ENCODE measurements at places on chromosomes 7 and 10.
A peak's percentile ranks its signal among the peaks of the same experiment; 100 is the strongest.

DNA sequence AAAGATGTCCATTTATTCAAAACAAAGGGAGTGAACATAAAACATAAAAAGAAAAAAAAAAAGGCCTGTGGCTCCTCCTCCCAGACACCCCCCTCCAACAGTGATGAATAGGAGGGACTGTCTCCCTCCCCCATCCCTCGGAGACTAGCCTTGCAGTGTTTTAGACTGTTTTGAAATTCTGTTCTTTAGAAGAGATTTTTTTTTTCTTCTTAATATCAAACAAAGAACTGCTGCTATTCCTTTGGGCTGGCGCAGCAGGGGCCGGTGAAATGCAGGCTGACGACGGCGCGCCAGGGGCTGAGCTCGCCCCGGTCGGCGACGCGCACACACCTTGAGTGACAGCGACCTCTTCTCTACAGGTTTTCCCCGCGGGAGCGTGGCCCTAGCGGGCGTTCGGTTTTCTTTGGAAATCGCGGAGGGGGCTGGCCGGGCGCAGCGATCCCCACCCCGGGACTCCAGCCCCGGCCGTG is at the start of gene LANCL2:
Gene LANCL2, plus strand, starts transcription at position 133 of the 470 bp plus-strand sequence. CDS start 689 bp downstream, outside the sequence.
- no peak for DNase-seq

GRCh38 chr10:77671594-77672252 is 34.1 kb upstream of the KCNMA1 start:
- no peak for DNase-seq

DNA sequence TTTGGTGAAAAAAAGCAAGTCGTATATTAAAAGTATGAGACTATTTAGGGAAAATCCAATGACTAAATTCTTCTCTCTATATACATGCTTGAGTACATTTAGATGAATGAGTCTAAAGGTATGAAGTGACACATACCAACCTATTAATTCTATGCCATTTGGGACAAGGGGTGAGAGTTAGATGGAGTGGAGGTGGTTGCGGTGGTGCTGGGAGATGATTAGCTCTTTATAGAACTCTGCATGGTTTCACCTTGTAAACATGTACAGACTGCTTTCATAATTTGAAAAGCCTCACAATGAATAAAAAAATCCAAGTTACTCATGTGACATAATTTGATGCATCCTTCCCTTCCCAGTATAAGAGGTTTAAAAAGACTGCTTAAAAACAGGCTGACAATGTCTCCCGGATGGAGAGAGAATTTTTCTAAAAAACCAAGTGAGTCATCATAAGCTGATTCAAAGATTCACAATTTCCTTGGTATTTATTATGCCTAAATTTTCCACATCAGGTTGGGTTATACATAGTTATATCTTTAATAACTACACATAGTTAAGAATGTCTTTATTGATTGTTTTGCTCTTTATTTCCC is 572.8 kb downstream of the REEP3 start:
- no peak for DNase-seq

DNA sequence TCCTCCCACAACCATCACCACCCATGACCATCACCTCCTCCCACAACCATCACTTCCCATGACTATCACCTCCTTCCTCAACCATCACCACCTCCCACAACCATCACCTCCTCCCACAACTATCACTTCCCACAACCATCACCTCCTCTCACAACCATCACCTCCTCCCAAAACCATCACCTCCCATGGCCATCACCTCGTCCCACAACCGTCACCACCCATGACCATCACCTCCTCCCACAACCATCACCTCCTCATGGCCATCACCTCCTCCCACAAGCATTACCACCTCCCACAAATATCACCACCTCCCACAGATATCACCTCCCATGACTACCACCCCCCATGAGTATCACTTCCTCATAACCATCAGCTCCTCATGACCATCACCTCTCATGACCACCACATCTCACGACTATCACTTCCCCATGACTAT is 52.2 kb downstream of the PDGFA start:
- no peak for DNase-seq

- no peak for DNase-seq
Observed at GRCh38 chr7:35975851-35976454, 175.1 kb downstream of the SEPTIN7 start.

DNA sequence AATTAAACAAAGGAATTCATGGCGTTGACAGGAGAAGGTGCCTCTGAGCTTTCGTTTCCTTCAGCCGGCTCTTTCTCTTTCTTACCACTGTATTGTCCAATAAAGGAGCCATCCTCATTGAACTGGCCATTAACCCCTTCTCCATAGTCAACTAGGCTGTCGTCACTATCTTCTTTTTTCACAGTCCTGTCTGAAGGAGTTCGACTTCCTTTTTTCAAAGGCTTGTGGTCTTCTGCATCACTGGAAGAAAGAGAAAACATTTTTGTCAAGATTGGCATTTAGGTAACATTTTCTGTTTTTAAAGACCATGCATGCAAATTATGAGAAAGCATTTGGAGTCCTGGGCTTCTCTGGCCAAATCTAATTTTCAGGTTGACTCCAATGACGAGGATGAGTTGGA is 19.7 kb upstream of the LAMB4 start:
- no peak for DNase-seq

DNA sequence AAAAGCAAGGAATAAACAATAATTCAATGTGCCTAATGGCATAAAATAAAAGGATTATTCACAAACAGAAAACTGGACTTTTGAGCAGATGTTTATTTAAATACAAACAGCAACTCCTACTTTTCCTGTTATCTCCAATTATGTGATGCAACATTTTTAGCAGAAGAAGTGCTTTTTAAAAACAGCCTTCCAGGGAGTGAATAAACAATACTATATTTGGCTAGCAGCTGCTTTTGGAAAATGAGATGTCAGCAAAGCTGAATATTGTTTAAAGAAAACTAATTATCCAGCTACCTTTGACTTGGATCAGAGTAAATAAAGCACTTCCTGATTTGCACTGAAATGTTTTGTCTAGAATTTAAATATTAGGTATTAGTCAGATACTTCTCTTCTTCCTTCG is 23.2 kb downstream of the CDK1 start:
- DNase-seq: no peak

GRCh38 chr7:7795203-7795602 is 76.8 kb upstream of the RPA3 start:
- DNase-seq: no peak

- DNase-seq: peak; percentile 62
Observed at GRCh38 chr10:63681993-63682697, 160.9 kb downstream of the REEP3 start.

DNA sequence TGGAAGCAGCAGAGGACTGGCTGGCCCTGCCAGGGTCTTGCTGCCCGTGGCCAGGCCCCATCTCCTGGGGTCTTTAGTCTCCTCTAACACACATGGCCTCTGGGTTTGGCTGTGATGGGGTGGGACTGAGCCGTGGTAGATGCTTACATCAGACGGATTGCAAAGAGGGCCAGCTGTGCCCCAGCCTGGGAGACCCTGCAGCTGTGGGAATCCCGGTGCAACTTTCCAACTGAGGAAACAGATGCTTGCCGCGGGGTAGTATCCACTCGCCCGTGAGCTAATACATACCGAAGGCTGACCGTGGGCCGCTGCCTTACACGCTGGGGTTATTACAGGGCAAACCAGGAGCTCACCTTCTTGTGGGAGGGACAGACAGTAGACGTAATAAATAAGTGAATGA is 24.1 kb upstream of the SH2B2 start:
- no peak for DNase-seq

DNA sequence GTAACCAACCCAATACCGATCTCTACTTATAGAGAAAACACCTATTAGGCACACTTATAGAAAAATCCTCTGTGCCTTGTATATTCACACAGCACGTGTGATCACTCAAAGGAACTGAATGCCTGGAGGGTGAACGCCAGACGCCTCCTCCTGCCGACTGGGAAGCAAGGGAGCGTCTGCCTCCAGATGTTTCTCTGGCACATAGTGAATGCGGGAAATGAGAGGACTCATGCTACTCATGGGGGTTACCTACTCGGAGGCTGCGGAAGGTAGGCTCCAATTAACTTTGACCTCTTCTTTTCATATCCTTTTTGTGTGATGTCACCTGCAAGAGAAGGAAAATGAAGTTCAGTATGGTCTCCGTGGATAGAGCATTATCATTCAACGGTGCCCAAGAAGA is 203.3 kb downstream of the DIP2C start:
- peak; percentile 16 for DNase-seq

DNA sequence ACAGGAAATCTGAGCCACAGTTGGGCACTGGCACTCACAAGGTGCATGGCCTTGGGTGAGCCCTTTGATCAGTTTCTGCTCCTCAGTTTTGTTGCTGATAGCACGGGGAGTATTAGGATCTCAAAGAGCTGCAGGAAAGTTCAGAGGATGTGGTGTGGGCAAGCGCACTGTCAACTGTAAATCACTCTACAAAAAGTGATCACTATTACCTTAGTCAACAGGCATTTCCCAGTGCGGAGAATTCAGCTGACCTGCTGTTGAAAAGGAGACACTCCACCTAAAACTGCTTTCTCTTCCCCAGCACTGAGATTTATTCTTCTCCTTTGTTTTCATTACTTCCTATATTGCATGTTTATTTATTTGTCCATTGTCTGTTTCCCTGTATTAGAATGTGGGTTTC is 331.0 kb downstream of the PRPF18 start:
- DNase-seq: no peak

GRCh38 chr7:130446259-130446658 is 5.4 kb upstream of the CEP41 start:
- no peak for DNase-seq

DNA sequence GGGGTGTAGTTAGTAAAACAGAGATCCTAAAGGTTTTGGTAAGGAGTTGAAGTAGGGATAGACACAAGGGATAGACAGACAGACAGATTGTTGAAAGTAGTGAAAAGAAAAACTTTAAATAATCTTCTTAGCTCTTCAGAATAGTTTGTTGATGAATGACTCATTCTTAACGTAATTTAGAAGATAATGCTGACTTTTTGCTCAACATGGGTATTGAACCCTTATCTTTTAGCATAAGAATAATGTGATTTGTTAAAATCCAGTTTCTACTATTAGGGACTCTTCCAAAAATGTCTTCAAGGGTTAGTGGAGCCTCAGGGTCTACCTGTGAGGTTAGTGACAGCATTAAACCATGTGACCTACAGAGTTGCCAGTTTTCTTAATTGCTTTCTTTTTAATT is 411.2 kb downstream of the ETV1 start:
- no peak for DNase-seq

- DNase-seq: no peak
Observed at GRCh38 chr7:158953912-158954311, 97.6 kb downstream of the DYNC2I1 start.

GRCh38 chr7:41538810-41539724 is 163.8 kb downstream of the INHBA start:
- DNase-seq: no peak

GRCh38 chr10:80196950-80197315 is 8.4 kb downstream of the ANXA11 start:
- no peak for DNase-seq

- no peak for DNase-seq
Observed at GRCh38 chr7:157574914-157575586, 238.2 kb downstream of the DNAJB6 start.

GRCh38 chr7:135980012-135980551 is 2.9 kb upstream of the MTPN start:
- no peak for DNase-seq

GRCh38 chr7:132882714-132883428 is 199.0 kb downstream of the CHCHD3 start:
- no peak for DNase-seq

- no peak for DNase-seq
Observed at GRCh38 chr10:7302392-7302906, 108.4 kb downstream of the SFMBT2 start.

DNA sequence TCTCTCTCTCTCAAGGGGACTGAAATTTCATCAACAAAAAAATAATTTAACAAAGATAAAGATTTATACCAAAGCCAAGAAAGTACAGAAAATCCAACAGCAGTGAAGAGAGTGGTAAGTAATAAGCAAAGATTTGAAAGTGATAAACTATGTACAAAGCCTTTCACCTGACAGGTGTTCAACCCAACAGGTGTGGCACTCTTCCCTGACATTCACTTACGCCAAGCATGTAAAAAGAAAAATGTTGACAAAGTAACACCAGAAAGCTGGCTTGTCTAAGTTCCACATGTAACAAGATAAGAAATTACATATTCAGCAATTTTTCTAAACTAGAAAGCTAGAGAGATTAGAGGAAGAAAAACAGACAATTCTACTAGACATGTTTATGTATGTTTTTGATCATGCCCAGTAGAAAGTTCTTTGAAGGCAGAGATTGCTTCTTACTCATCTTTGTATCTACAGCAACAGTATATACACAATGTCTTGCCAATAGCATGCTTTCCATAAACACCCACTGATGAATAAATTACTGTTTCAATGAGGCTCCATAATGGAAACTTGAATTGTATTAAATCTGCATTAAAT is 468.5 kb downstream of the PARD3 start:
- no peak for DNase-seq

- peak; percentile 97 for DNase-seq
Observed at GRCh38 chr7:23105644-23106056, at the start of gene KLHL7. Gene KLHL7, plus strand, starts transcription at chr7:23105785. Its CDS starts 242 bp downstream, at chr7:23106027.

DNA sequence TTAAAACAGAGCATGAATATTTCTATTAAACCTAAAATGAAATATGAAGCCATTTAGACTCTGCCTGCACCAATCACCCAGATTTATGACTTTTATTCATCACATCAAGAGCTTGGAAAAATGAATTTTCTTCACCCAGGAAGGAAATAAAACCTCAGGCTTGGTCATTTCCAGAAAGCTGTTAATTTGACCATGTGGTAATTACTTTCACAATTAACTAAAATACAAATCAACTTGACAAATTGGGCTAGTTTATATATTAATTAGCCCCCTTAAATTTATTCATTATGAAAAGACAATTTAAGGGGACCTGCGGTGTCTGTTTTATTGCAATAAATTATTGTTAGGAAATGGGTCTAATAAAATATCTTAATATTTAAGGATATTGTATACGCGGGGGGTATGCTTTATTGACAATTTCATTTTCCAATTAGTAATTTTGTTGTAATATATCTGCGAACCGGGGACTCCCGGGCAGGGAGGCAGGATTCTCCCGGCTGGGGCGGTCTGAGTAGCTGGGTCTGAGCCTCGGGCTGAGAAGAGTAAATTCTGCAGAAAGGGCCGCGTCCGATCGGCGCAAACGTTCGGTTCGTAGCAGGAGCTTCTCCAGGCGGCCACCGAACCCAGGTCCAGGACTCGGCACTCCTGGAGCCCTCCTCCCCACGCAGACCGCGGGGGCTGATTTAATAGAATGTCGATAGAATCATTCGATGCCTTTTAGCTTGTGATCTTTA is 9.4 kb upstream of the MNX1 start:
- no peak for DNase-seq

DNA sequence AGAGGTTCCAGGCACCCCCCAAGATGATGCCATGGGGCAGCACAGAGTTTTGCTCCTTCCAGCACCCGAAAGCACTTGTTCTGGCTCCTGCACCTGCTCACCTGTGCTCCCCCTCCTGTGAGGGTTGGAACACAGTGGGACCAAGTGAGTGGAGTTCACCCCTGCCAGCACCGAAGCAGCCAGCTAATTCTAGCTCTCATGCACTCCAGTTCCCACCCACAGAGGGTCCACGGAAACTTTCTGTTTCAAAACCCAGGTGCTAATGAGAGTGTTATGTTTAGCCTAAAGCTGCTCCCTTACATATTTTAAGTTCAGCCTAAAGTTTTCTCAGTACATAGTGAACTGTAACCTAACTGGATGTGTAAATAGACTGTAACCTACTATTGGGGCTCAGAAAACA is 42.6 kb upstream of the SLC35G1 start:
- DNase-seq: no peak

GRCh38 chr10:119457966-119458766 is 84.4 kb downstream of the RGS10 start:
- no peak for DNase-seq
